Astrocyte (in vitro differentiated cells and primary cell): ENCODE measurements at places on chromosomes 3 and 15. TPM values are rescaled to one million over a fixed set of nuclear protein-coding genes. Genes with fewer than 3 reads are reported as not detected.
A peak's percentile ranks its signal among the peaks of the same experiment; 100 is the strongest.

CNTN3 gene
- total RNA-seq: 0.50 and 0.91 TPM in 2 replicates

ANKRD63 gene
- not detected in 2 replicates for total RNA-seq

LIPC gene
- total RNA-seq: not detected in 2 replicates

DNA sequence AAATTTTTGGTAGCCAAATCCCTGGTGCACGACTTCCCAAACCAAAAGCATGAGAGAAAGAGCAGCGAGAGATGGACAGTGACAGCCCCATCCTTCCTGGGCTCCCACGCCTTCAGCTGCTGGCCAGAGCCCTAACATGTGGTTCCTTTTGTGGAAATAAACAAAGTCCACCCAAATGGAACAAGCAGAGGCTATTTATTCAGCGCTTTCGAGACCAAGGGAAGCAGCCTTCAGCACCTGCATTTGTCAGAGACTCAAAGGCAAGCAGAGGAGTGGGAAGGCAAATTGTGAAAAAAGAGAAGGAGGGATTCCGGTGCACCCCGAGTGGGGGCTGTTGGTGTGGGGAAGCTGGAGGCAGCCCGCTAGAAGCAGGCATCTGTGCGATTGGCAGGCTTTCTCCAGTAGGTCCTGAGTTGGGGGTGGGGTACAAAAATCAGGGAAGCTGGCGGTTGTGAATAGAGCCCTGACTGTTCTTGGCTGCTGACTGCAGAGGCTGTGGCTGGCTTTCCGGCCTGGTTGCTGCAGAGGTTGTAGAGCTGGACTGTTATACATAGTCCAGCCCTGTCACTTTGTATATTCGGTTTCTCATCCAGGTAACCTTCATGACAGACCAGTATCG lies 427.2 kb downstream of the OCA2 start:
- no peak for DNase-seq

DNA sequence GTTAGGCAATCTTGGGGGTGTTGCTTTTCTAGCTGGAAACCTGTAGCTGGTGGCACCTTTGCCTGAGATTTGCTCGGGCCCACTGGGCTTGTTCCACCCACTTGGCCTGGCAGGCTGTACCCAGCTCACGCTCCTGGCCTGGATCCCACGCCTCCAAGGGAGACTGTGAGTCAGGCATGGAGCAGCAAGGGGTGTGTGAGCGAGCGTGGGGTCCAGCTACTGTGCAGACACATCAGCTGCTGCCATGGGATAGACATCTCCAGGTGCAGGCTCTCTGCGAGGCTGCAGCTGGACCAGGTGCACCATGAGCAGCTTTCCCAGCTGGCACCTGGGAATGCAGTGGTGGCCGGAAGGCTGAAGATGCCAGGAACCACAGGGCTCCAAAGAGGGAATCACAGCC lies 36.0 kb downstream of the NR1D2 start:
- DNase-seq: no peak

- DNase-seq: no peak
These were observed 16.8 kb downstream of the IGDCC4 start for GRCh38 chr15:65405791-65406423.

DNA sequence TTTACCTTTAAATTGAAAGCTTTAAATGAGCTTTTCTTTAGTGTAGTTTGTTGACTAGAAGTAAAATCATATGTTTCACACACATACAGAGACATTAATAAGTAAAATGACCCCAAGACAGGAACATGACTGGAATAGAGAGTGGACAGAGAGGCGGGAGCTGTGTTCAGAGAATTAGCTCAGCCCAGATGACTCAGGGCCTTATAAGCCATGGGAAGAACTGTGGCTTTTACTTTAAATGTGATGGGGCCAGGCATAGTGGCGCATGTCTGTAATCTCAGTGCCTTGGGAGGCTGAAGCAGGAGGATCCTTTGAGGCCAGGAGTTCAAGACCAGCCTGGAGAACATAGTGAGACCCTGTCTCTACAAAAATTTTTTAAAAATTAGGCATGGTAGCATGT lies 26.7 kb downstream of the SACM1L start:
- no peak for DNase-seq

GRCh38 chr3:87052499-87053260 lies 61.7 kb upstream of the VGLL3 start:
- DNase-seq: no peak

- DNase-seq: peak; percentile 30
These were observed 6.0 kb downstream of the PRKCI start for GRCh38 chr3:170228093-170228766.

- no peak for DNase-seq
These were observed 85.5 kb upstream of the LRTM1 start for GRCh38 chr3:55013145-55013925.

DNA sequence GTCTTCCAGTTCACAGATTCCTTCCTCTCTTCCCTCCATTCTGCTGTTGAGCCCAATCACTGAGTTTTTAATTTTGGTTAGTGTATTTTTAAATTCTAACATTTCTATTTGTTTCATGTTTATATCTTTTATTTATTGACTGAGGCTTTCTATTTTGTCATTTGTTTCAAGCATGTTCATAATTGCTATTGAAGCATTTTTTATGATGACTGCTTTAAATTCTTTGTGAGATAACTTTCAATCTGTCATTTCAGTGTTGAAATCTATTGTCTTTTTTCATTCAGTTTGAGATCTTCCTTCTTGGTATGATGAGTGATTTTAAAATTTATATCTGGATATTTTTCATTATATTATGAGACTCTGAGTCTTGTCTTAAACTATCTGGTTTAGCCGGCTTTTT lies 192.3 kb downstream of the RPLP1 start:
- no peak for DNase-seq

- DNase-seq: no peak
These were observed 124.9 kb upstream of the STRIT1 start for GRCh38 chr3:155418407-155418806.
